ENCODE measurements at places on chromosomes 12 and 14.

DNA sequence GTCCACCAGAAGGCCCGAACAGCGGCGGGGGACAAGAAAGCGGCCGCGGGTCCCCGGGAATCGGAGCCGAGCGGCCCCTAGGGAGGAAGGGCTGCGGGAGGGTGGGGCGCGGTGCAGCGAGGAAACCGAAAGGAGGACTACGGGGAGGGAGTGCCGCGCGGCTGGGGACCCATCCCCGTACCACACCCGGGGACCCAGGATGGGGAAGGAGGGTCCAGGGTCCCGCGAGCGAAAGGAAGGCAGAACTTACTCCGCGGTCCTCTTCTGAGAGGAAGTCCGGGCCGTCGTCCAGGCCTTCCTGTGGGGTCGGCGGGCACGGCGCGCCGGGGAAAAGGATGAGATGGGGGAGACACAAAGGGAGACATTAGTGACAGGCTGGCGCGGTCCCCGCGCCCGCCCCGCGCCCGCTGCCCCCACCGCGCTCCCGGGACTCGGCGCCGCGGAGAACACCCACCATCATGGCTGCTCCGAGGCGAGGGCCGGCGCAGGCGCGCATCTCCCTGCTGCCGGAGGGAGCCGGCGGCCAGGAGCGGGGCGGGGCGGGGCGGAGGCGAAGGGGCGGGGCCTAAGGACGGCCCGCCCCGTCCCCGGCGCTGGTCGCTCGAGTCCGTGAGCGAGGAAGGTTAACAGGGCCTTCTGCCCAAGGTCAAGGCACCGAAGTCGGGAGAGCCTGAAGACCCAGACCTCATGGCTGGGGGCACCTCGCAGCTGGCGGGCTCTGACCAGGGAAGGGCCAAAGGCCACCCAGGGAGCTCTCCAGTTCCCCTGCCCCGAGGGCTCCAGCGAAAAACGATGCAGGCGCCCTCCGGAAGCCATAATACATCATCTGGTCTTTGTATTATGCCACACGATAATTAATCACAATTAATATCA lies at the start of gene SNX6:
TSS of gene SNX6 (minus strand) at position 492 of the 873 bp plus-strand sequence. CDS start at position 460, 32 bp downstream.
- DNase-seq = peak; percentile 79

- no peak for DNase-seq
These were observed 7.8 kb upstream of the NOVA1 start for GRCh38 chr14:26605602-26606001.

DNA sequence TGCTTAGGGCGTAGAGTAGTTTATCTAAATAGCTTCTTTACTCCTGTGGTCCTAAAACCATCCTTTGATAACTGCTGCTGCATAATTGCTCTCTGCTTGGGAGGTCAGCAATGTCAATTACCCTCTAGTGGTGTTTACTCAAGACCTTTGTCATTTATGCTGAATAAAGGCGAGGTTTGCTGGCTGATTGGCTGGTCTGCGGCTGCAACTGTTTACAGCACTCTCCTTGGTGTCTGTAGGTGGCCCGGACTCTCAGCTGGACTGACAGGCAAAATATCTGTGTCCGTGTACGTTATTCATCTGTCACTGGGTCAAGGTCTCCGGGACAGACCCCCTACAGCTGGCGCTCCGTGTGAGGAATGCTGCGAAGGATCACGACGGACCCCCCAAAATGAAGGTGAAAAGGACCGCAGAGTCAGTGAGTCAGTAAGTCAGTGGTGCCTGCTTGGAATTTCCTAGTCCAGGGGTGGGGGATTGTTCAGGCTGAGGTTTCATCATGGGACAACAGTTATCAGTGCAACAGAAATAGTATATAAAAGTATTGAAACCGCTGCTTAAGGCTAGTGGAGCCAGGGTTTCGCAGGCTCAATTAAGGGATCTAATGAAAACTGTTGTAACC lies 253.3 kb upstream of the DIO2 start:
- DNase-seq = no peak

- DNase-seq = no peak
These were observed 163.6 kb upstream of the PLEKHG7 start for GRCh38 chr12:92539110-92539749.

- no peak for DNase-seq
These were observed 284.7 kb downstream of the DUSP6 start for GRCh38 chr12:89067421-89068187.

GRCh38 chr14:95257521-95257920 lies 62.2 kb downstream of the CLMN start:
- DNase-seq = no peak

GRCh38 chr12:51048661-51049251 lies 629 bp downstream of the LETMD1 start:
- no peak for DNase-seq
